ENCODE measurements at places on chromosomes 3 and 15.

GRCh38 chr15:69161079-69161877 is 843 bp downstream of the GLCE start:
- peak overlapping the region; percentile 99 for H3K4me3 ChIP-seq
- H3K27me3 ChIP-seq, result no peaks in the 10 kb centered on the region

DNA sequence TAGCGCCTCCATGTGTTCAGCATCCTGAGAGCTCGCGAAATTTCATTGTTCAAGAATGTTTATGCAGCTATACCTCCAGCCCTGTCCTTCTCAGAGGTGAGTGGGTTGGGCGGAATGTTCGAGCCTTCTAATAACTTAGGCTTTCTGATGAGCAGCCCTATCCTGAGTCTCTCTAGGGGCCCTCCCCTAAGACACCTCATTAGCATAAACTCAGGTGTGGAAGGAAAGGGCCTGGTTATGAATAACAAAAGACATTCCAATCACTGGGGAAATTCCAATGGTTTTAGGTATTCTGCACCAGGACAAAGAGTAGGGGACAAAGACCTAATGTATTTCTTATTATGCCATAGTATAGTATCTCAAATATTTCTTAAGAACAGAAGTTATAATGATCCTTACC is 138.1 kb upstream of the PDZRN3 start:
- DNase-seq, result no peak
- no peaks in the 10 kb centered on the region for H3K36me3 ChIP-seq
- H3K27me3 ChIP-seq, result no peaks in the 10 kb centered on the region
- H3K4me3 ChIP-seq, result no peak overlapping the region
- no peaks in the 10 kb centered on the region for H3K4me1 ChIP-seq
- H3K27ac ChIP-seq, result no peak overlapping the region

GRCh38 chr3:158350971-158351370 is 220.0 kb upstream of the MLF1 start:
- no peak overlapping the region for H3K4me3 ChIP-seq
- H3K4me1 ChIP-seq, result peaks cover 3% of the 10 kb centered on the region
- DNase-seq, result no peak
- no peaks in the 10 kb centered on the region for H3K27me3 ChIP-seq
- no peaks in the 10 kb centered on the region for H3K36me3 ChIP-seq

DNA sequence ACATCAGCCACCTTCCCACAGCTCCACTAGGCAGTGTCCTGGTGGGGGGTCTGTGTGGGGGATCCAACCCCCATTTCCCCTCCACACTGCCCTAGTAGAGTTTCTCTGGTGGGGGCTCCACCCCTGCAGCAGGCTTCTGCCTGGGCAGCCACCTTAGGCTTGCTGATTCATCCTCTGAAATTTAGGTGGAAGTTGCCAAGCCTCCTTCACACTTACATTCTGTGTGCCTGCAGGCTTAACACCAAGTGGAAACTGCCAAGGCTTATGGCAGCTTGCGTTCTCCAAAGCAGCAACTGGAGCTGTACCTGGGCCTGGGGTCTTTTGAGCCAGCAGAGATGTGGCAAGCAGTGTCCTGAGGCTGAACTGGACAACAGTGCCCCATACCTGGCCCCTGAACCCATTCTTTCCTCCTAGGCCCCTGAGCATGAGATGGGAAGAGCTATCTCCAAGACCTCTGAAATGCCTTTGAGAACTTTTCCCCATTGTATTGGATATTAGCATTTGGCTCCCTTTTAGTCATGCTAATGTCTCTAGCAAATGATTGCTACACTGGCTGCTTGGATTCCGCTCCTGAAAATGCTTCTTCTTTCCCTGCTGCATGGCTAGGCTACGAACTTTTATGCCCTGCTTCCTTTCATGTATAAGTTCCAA is 32.5 kb downstream of the CPN2 start:
- peaks cover 21% of the 10 kb centered on the region for H3K27me3 ChIP-seq
- H3K4me3 ChIP-seq, result no peak overlapping the region
- peaks cover 12% of the 10 kb centered on the region for H3K4me1 ChIP-seq
- H3K36me3 ChIP-seq, result no peaks in the 10 kb centered on the region
- no peak for DNase-seq

DNA sequence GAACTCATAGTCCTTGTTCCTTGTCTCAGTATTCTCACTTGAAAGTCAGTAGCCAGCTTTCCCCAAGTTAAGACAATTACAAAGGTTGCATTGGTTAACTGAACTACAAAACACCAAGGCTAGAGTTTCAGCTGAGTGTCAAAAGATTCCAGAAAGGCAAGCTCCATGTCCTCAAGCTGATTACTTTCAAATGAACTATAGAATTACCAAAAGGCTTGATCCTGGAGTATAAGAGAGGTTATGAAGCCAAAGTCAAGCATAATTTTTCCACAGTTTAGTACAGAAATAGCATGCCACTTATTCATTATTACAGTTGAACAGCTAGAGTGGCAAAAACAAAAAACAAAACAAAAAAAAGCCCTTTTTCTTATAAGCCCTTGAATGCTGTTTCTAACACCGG is 51.9 kb downstream of the ZBTB20 start:
- H3K27ac ChIP-seq, result no peak overlapping the region
- peaks cover 23% of the 10 kb centered on the region for H3K4me1 ChIP-seq
- no peak for DNase-seq
- H3K27me3 ChIP-seq, result no peaks in the 10 kb centered on the region
- no peak overlapping the region for H3K4me3 ChIP-seq
- H3K36me3 ChIP-seq, result peaks cover 2% of the 10 kb centered on the region

- no peak overlapping the region for H3K4me3 ChIP-seq
- no peaks in the 10 kb centered on the region for H3K4me1 ChIP-seq
- no peaks in the 10 kb centered on the region for H3K27me3 ChIP-seq
- H3K36me3 ChIP-seq, result no peaks in the 10 kb centered on the region
- no peak for DNase-seq
- no peak overlapping the region for H3K27ac ChIP-seq
Measured at GRCh38 chr3:146896711-146897110, 291.6 kb upstream of the PLSCR5 start.

GRCh38 chr3:83902787-83903533 is 1055.8 kb upstream of the CADM2 start:
- no peaks in the 10 kb centered on the region for H3K4me1 ChIP-seq
- DNase-seq, result no peak
- H3K4me3 ChIP-seq, result no peak overlapping the region

- H3K4me3 ChIP-seq, result no peak overlapping the region
- H3K36me3 ChIP-seq, result no peaks in the 10 kb centered on the region
- peaks cover 13% of the 10 kb centered on the region for H3K4me1 ChIP-seq
- H3K27me3 ChIP-seq, result peaks cover 33% of the 10 kb centered on the region
Measured at GRCh38 chr3:122074621-122075265, 19.6 kb downstream of the CD86 start.

DNA sequence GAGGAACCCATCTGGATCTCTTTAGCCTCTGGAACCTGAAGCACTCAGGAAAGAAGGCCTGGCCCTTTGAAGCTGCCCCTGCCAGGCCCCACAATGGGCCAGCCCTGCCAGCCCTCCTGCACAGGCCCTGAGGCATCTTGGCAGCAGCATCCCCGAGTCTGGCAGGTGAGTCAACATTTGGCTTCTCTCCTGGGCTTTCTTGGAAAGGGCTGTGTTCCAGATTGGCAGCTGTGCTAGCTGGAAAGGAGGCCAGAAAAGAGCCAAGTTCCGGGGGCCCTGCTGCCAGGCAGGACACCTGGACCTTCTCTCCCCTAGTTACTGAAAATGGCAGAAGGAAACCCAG is 187.2 kb downstream of the SHQ1 start:
- H3K27me3 ChIP-seq, result peaks cover 3% of the 10 kb centered on the region
- no peak for DNase-seq
- no peaks in the 10 kb centered on the region for H3K36me3 ChIP-seq
- peaks cover 7% of the 10 kb centered on the region for H3K4me1 ChIP-seq
- H3K4me3 ChIP-seq, result no peak overlapping the region

- peaks cover 10% of the 10 kb centered on the region for H3K4me1 ChIP-seq
- no peak overlapping the region for H3K4me3 ChIP-seq
- no peak for DNase-seq
- peaks cover 6% of the 10 kb centered on the region for H3K27me3 ChIP-seq
- H3K36me3 ChIP-seq, result no peaks in the 10 kb centered on the region
Measured at GRCh38 chr15:58213587-58214338, 75.6 kb downstream of the AQP9 start.

GRCh38 chr3:138818185-138818860 is 16.4 kb downstream of the PIK3CB start:
- H3K4me3 ChIP-seq, result no peak overlapping the region
- DNase-seq, result no peak
- peaks cover 2% of the 10 kb centered on the region for H3K36me3 ChIP-seq
- no peaks in the 10 kb centered on the region for H3K27me3 ChIP-seq
- H3K27ac ChIP-seq, result peak overlapping the region; percentile 67
- H3K4me1 ChIP-seq, result peaks cover 32% of the 10 kb centered on the region

- no peak overlapping the region for H3K4me3 ChIP-seq
- no peak overlapping the region for H3K27ac ChIP-seq
- H3K4me1 ChIP-seq, result no peaks in the 10 kb centered on the region
- no peaks in the 10 kb centered on the region for H3K36me3 ChIP-seq
- H3K27me3 ChIP-seq, result peaks cover 6% of the 10 kb centered on the region
- no peak for DNase-seq
Measured at GRCh38 chr3:135226057-135226456, 431.0 kb downstream of the EPHB1 start.

DNA sequence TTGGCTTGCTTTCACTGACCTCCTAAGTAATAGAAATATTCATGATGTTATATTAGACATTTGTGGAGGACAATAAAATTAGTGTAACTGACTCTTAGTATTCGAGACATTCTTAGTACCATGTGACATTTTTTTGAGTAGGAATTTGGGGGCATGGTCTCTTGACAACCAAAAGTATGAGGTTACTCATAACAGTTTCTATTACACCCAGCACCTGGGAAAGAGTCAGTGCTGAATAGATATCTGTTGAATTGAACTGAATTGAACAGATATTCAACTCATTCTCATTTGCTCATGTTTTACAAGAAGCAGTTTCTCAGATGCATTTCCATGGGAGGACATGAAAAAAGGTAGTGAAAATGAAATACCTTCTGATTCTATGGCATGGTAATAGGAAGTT is 84.4 kb downstream of the CMSS1 start:
- H3K36me3 ChIP-seq, result no peaks in the 10 kb centered on the region
- H3K4me3 ChIP-seq, result no peak overlapping the region
- no peaks in the 10 kb centered on the region for H3K27me3 ChIP-seq
- DNase-seq, result no peak
- H3K27ac ChIP-seq, result no peak overlapping the region

GRCh38 chr15:68612979-68613740 is 34.4 kb downstream of the CORO2B start:
- DNase-seq, result no peak
- no peak overlapping the region for H3K4me3 ChIP-seq
- H3K27ac ChIP-seq, result no peak overlapping the region
- no peaks in the 10 kb centered on the region for H3K4me1 ChIP-seq
- peaks cover under 1% of the 10 kb centered on the region for H3K36me3 ChIP-seq

GRCh38 chr3:67649681-67650080 is 4.7 kb downstream of the SUCLG2 start:
- peaks cover 38% of the 10 kb centered on the region for H3K4me1 ChIP-seq
- no peak overlapping the region for H3K4me3 ChIP-seq
- H3K27me3 ChIP-seq, result no peaks in the 10 kb centered on the region
- DNase-seq, result no peak

- H3K4me3 ChIP-seq, result no peak overlapping the region
- H3K36me3 ChIP-seq, result no peaks in the 10 kb centered on the region
- no peaks in the 10 kb centered on the region for H3K27me3 ChIP-seq
- no peak for DNase-seq
Measured at GRCh38 chr15:97456521-97457202, 503.8 kb upstream of the ARRDC4 start.

GRCh38 chr15:39014682-39015081 is 450.1 kb upstream of the RASGRP1 start:
- H3K4me3 ChIP-seq, result no peak overlapping the region
- H3K4me1 ChIP-seq, result no peaks in the 10 kb centered on the region
- no peak for DNase-seq
- H3K27ac ChIP-seq, result no peak overlapping the region
- peaks cover 5% of the 10 kb centered on the region for H3K36me3 ChIP-seq
- H3K27me3 ChIP-seq, result peaks cover 23% of the 10 kb centered on the region

- H3K4me3 ChIP-seq, result no peak overlapping the region
- DNase-seq, result no peak
- H3K4me1 ChIP-seq, result no peaks in the 10 kb centered on the region
- peaks cover 40% of the 10 kb centered on the region for H3K27me3 ChIP-seq
- peaks cover 3% of the 10 kb centered on the region for H3K36me3 ChIP-seq
Measured at GRCh38 chr3:98726084-98726483, 37.1 kb upstream of the ST3GAL6 start.

DNA sequence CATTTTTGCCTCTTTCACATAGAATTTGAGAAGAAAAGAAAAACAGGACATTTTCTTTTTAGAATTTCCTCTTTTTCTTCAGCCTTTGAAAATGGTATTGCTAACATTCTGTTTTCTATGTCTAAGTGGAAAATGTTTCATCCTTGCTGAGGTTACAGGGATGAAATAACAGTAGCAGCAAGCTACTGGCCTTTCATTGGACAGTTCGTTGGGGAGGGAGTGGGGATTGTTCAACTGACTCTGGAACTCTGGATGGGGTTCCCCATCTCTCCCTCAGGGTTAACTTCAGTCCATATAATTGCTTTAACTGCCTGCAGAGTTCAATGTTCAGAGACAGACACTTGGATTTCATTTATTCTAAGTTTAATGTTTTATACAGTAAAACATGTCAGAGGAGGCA is 346.0 kb downstream of the NLGN1 start:
- H3K27ac ChIP-seq, result no peak overlapping the region
- H3K4me3 ChIP-seq, result no peak overlapping the region
- no peaks in the 10 kb centered on the region for H3K4me1 ChIP-seq
- H3K36me3 ChIP-seq, result no peaks in the 10 kb centered on the region

DNA sequence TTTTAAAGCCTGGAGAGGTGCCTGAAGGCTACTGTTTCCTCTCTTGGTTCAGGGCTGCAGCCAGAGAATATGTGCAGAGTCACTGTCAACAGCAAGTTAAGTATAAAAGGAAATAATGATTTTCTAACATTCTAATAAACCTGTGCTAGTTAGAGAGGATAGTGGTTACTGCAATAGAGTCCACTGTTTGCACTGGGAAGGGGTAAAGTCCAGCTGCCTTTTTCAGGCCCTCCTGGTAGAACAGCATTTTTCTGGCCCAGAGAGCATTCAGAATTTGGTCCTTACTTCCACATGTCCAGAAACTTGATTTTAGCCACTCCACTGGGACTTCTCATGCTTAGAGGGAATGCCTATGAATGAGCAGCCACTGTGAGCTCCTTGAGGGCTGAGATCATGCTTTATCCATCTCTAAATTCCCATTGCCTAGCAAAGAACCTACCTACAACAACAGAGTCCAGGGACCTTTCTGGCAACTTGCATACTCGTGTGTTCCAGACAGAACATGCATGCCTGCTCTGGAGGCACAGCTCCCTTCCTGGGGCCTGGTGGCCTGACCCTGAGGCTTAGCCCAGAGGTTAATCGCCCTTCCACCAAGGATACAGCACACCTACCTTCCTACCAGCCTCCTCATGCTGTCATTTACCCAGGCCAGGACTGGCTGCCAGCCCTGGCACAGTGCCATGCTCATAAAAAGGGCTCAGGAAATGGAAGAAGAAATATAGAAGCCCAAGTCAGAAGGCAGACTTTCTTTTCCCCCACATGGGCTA is 50.3 kb upstream of the ATP13A3 start:
- peaks cover 7% of the 10 kb centered on the region for H3K4me1 ChIP-seq
- H3K27me3 ChIP-seq, result no peaks in the 10 kb centered on the region
- H3K27ac ChIP-seq, result no peak overlapping the region
- H3K36me3 ChIP-seq, result peaks cover 2% of the 10 kb centered on the region
- no peak for DNase-seq
- no peak overlapping the region for H3K4me3 ChIP-seq
